Neural progenitor cell (in vitro differentiated cells): ENCODE measurements at places on chromosomes 11 and 22.

DNA sequence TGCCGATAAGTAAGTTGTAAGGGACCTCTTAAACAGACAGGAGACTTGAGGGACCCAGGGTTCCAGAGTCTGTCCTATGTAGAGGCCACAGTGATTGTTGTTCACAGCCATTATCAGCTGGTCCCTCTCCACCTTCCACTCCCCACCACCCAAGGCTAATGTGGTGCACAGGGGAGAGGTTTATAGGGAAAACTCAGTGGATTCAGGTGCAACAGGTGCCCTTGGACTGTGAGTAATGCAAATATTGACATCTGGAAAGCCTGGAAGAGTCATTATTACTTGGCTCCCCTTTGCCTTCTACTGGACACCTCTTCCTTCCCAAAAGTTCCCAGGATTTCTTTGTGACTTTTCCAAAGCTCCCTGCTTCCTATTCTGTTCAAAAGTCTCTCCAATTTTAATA, 441.1 kb upstream of the CCDC90B start:
- no peak for DNase-seq

- no peak for DNase-seq
These were observed 124.0 kb downstream of the ETS1 start for GRCh38 chr11:128463371-128463829.

- DNase-seq: no peak
These were observed 1.7 kb downstream of the RASD2 start for GRCh38 chr22:35542157-35542938.

- DNase-seq: no peak
These were observed 11.9 kb upstream of the RFPL1 start for GRCh38 chr22:29426476-29426875.

GRCh38 chr11:30282289-30282631, 40.6 kb upstream of the ARL14EP start:
- DNase-seq: no peak

DNA sequence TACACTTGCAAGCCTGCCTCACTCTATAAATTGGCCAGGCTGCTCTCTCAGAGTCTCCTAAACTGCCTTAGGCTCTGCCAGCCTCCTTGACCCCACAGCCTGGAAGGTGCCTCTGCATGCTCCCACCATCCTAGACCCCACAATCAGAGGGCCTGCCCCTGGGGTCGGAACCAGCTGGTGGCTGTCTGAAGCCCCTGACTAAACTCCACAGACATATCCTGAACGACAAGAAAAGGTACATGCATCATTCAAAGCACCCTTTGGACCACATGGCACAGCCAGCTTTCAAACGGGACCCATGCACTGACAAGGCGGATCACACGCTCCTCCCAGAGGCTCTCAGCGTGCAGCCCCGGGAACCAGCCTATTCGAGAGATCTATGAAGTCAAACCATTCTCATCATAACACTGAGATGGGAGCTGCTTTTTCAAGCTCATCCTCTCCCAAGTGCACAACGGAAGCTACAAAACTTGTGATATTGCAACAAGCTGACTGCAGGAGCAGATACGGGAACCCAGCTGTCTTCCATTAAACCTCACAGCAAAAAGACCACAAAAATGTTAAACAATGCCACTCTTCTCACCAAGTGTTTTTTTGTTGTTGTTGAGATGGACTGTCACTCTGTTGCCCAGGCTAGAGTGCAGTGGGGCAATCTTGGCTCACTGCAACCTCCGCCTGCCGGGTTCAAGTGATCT, 8.1 kb downstream of the SHANK2 start:
- DNase-seq: no peak

DNA sequence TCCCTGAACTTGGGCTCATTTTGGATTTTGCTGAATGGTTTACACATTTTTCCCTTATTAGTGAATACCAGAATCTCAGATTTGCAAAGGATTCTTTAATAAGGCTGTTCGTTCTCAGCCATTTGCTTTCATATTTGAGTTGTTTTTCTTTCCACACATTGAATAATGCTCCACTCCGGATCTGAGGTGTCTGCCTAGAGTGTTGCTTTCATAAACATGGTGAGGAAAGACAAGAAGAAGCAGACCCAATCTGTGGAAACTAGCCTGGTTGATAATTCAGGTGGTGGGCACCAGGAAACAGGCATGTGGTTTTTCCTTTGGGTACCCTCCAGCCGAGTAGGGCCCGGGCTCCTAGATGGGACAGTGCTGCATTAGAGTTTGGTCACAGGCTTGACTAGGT, 35.0 kb downstream of the LDLRAD3 start:
- DNase-seq: no peak

DNA sequence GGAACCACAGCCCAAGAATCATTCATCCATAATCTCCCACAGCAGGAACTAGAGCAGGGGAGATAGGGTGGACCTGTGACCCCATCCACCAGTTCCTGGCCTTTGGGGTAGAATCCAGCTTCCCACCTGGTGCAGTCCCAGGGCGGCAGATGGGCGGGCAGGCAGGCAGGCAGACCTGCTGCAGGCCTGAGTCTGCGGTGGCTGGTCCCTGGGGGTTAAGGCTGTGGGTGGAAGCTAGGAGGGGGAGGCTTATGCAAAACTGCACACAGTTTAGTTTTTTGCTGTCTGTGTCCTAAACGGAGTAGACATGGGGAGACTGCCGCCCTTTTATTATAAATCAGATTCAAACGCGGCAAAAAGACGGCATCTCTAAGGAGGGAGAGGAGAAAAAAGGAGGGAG, 4.5 kb upstream of the NEFH start:
- no peak for DNase-seq

GRCh38 chr22:42990131-42990838, 24.7 kb downstream of the PACSIN2 start:
- DNase-seq: peak; percentile 26

- no peak for DNase-seq
These were observed 75.6 kb upstream of the ARHGAP32 start for GRCh38 chr11:129267716-129268115.

DNA sequence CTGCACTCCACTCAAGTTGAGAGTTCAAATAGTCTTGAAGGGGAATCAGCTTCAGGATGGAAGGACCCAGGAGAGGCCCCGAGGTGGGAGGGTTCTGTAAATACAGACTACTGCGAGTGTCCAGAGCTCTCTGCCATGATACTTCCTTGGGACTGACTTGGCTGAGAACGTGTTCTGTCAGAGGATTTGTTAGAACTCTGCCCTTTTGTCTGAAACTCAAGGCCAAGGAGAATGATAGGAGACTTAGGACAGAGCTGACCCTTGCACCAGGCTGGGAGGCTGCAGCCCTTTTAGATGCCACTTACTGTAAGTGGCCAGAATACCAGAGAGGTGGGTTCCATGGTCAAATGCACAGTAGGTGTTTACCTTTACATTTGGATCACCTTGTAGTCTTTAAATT, 2.9 kb upstream of the ATF4 start:
- DNase-seq: no peak

- DNase-seq: no peak
These were observed 1.4 kb downstream of the RAB36 start for GRCh38 chr22:23146478-23147205.

GRCh38 chr22:31612891-31613285, 49.1 kb downstream of the PISD start:
- DNase-seq: no peak

GRCh38 chr11:34339149-34340064, 18.4 kb downstream of the ABTB2 start:
- no peak for DNase-seq

DNA sequence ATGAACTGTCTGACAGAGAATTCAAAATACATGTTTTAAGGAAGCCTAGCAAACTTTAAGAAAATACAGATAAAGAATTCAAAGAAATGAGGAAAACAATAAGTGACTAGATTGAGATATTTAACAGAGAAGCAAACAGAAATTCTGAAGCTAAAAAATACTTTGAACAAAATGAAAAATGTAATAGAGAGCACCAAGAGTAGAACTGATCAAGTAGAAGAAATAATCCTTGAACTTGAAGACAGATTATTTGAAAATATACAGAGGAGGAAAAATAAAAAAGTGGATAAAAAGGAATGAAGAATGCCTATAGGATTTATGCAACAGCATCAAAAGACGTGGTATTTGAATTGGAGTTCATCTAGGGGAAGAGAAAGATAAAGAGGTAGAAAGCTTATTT, 101.9 kb upstream of the OR4B1 start:
- no peak for DNase-seq

DNA sequence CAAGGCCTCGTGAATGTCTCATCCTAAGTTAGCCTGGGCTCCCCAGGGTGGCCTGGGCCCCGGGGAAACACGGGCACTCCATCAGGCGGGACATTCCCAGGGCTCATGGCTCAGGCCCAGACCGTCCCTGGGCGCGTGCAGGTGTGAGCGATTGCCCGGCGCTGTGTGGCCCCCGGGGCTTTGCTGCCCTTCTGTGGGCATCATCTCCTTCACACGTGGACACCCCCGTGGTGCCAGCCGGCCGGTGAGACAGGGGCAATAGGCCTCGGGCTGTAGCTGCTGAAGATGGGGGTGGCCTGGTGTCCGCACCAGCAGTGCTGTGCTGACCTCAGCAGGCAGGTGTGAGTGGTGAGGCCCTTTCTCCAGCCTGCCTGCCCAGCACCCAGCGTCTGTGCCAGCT, 4.6 kb upstream of the SELENOO start:
- DNase-seq: no peak

DNA sequence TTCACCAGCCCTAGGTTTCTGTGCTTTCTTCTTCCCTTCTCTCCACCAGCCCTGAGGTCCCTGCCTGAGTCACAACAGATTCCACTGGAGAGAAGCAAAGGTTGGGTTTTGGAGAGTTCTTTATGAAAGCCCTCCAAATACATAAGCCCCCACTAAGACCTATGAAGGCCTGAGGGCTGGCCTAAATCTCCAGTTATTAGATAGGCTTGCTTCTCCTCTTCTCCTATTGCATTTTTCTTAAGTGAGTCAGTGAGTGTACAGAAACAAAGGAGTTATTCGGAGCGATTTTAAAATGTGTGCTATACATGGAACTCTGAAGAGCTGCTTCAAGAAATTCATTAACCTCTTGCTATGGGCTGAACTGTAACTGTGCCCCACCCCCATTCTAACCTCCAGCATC, 1057.3 kb downstream of the OPCML start:
- no peak for DNase-seq

DNA sequence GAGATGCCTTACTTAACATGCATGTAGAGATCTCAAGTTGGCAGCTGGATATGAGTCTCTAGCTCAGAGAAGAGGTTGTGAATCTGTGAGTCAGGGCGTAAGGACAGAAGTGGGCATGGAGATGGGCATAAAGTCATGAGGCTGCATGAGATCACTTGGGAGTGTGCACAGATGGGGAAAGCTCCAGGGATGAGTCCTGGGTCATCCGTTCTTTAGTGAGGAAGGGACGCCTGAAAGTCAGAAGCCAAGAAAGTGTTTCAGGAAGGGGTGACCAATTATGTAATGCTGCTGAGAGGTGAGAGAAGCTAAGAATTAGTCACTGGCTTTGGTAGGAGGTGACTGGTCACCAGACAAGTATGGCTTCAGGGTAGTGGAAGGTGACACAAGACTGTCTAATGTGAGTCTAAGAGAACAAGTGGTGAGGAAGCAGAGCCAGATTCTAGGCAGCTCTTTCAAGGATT, 6.7 kb downstream of the ACP2 start:
- DNase-seq: no peak

DNA sequence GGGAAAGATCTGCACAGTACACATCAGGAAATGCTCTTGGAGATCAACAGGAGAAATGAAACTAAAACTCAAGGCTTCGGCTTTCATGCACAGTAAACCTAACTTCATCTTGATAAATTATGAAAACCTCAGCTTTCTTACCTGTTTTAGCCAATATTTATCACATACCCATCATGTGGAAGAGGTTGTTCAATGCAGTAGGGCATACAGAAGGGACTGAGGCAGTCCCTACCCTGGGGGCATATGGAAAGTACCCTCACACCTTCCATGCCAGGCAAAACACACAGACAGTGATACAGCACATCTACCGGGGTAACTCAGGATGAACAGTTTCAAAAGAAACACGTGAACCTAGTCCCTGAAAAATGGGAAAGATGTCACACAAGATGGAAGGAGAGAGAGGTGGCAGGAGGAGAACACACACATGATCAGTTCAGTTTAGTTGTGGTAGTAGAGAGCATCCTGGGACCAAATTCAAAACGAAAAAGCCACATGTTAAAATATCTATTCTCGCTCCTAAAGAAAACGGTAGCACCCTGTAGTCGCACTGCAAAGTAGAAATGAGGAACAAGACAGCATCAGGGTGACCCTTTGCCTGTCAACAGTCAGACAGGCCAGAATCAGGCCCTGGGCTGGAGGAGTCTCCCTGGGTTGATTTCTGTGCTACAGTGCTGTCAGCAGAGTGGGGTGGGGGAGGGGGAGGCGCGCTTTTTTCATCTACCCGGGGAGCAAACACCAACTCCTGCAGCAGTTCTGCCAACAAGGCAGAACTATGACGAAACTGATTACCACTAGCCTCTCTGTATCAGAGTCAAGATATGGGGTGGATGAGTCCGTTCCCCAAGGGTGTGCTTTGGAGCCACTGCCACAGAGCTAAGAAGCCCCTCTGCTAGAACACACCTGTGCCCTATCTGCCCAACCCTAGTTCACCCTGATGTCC, 1.3 kb downstream of the HIRA start:
- peak; percentile 27 for DNase-seq

- DNase-seq: no peak
These were observed 52.1 kb downstream of the SMCO4 start for GRCh38 chr11:93490996-93491618.

GRCh38 chr11:5394091-5394490, 10.5 kb downstream of the OR51M1 start:
- no peak for DNase-seq

DNA sequence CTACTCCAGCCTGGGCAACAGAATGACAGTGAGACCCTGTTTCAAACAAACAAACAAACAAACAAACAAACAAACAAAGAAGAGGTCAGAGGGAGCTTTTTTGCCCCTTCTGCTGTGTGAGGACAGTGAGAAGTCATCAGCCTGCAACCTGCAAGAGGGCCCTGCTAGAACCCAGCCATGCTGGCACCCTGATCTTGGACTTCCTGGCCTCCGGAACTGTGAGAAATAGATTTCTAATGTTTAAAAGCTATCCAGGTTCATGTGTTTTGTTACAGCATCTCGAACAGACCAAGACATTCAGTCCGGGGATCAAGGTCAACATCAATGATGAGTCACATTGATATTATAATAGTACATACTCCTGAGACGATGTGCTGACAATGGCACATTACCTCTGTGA, 41.4 kb upstream of the GRAMD1B start:
- DNase-seq: no peak

- DNase-seq: no peak
These were observed 31.3 kb upstream of the GNB1L start for GRCh38 chr22:19885841-19886592.

GRCh38 chr11:11558396-11558795, 63.4 kb downstream of the GALNT18 start:
- DNase-seq: no peak

GRCh38 chr11:121575963-121576290, 123.2 kb upstream of the SORL1-AS1 start:
- DNase-seq: no peak

- DNase-seq: no peak
These were observed 91.7 kb downstream of the MYO18B start for GRCh38 chr22:25833676-25834075.
